ENCODE measurements at places on chromosomes 7 and 10.

DNA sequence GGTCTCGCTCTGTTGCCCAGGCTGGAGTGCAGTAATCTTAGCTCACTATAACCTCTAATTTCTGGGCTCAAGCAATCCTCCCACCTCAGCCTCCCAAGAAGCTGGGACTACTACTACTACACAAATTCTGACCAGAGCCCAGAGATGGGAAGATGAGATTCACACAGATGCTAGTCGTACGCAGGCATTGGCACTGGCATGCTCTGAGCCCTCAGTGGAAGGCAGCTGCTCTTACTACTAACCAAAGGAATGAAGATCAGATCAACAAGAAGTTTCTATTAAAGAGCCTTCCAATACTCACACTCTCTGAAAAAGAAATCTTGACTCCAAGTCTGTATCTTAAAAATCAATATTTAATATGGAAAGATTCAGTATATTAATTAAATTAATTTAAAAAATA, 10.7 kb downstream of the GDF2 start:
- DNase-seq, result no peak

GRCh38 chr10:123879606-123880257, 11.9 kb downstream of the CPXM2 start:
- no peak for DNase-seq

DNA sequence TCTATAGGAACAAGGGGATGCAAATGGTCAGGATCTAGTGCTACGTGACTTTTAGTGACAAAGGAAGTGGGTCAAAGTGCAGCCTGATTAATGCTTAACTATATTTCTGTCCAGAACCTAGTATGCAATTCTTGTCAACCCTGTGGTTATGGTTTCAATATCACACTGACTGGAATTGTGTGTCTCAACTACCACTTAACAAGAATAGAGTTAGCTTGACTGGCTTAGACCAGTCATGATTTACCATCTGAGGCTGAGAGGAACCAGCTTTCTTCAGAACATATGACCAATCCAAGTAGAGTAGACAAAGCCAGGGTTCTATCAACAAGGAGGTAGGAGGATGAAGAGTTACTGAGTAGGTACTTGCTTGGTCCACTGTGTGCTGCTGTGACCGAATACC, 54.4 kb downstream of the MYPN start:
- DNase-seq, result no peak

GRCh38 chr7:29346231-29346978, 151.8 kb downstream of the CHN2 start:
- DNase-seq, result no peak

- DNase-seq, result no peak
Measured at GRCh38 chr10:113137941-113138685, 188.1 kb downstream of the TCF7L2 start.

GRCh38 chr10:130631142-130632096, 495.2 kb downstream of the GLRX3 start:
- DNase-seq, result peak; percentile 10

DNA sequence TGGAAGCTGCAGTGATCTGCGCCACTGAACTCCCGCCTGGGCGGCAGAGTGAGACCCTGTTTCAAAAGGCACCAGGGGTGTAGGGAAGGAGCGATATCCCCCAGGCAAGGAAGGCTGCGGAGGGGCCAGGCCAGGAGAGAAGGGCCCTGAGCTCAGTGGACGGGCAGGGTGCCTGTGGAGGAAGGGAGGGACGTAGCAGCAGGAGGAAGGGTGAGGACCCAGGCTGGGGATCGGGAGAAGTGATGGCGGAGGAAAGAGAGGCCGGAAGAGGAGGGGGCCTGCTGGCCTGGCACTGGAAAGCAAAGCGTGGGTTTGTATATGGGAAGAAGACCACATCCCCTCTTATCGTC, 45.6 kb downstream of the ALOX5 start:
- no peak for DNase-seq

DNA sequence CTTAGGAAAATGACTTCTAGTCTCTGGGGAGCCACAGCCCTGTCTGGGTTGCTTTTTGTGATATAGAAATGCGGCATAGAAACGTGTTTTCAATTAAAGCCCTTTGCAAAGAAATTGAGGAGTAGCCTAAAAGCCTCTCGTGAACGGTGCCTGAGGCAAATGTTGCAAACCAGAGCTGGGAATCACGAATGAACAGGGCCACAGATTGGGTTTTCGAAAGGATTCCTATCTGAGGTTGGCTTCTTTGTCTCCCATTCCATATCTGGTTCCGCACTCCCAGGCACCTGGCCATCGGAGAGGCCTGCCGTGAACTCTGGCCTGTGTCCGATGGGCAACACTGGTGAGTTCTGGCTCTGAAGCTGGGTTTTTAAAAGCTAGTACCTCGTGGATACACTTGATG, 221.6 kb downstream of the TCF7L2 start:
- no peak for DNase-seq

DNA sequence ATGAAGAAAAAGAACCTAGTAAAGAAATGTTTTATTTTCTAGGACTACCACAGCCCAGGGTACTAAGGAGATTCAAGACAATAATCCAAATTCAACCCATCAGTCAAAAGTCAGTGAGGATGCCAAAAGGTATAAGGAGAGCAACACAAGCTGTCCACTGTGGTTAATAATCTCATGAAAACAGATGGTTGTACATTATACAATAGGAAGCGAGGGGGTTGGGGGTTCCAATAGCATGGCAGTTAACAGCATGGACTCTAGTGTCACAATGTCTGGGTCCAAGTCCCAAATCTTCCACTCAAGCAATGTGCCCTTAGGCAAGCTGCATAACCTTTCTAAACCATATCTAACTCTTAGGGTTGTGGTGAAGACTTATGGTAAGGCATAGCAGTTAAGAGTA, 35.1 kb downstream of the BRAF start:
- no peak for DNase-seq

GRCh38 chr10:26554246-26554645, 116.1 kb downstream of the APBB1IP start:
- no peak for DNase-seq

GRCh38 chr7:31476073-31476745, 37.7 kb upstream of the ITPRID1 start:
- DNase-seq, result no peak

DNA sequence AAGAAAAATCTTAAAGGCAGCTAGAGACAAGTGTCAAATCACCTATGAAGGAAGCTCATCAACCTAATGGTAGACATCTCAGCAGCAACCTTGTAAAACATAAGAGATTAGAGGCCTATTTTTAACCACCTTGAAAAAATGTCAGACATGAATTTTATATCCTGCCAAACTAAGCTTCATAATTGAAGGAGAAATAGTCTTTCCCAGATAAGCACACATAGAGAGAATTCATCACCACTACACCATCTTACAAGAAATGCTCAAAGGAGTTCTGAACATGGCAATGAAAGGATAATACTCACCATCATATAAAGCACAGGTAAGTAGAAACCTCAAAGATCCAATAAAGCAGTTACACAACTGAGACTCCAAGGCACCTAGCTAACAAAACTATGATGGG, 156.5 kb downstream of the ZEB1 start:
- DNase-seq, result no peak

GRCh38 chr10:62374862-62375710, 917 bp downstream of the ZNF365 start:
- DNase-seq, result no peak

DNA sequence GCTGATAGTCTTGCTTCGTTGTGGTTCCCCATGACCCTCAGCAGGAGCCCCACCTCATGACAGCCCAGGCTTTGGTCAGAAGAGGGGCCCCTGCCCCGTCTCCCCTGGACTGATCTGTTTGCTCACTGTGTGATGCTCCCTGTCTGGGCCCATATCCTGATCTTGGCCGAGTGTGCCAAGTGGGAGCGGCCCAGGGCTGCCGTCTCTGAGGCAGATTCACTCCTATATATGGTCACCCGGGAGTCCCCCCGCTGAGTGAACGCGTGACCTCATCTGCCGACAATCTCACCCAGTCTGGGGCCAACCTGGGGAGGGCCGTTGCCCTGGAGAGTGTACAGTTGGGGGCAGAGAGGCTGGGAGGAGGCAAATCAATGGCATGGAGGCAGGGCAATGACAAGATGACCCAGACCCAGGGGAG, 34.5 kb downstream of the PPIF start:
- DNase-seq, result peak; percentile 51

DNA sequence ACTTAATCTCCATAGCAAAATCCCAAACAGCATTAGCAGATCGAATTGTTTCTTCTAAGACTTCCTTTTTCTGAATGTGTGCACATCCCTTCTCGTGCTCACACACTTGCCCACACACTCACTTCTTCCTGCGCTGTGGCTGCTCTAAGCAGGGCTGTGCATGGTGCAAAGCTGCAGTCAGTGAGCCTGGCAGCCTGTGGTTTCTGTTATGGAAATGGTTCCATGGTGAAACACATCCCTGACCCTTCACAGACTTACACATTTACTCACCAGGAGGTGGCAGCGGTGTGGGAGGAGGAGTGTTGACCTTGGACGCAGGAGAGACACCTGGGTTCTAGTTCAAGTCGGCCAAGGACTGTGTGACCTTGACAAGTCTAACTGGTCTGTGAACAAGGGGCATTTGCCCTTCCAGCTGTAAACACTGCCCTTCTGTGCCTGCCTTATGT, 24.9 kb downstream of the MTURN start:
- no peak for DNase-seq

- DNase-seq, result peak; percentile 25
Measured at GRCh38 chr7:19982841-19983835, 209.7 kb upstream of the TMEM196 start.

DNA sequence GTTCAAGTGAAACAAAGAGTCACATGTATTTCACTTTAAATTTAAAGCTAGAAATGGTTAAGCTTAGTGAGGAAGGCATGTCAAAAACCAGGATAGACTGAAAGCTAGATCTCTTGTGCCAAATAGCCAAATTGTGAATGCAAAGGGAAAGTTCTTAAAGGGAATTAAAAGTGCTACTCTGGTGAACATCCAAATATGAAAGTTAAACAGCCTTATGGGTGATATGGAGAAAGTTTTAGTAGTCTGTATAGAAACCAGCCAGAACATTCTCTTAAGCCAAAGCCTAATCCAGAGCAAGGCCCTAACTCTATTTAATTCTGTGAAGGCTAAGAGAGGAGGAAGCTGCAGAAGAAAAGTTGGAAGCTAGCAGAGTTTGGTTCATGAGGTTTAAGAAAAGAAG, 47.1 kb downstream of the MXI1 start:
- no peak for DNase-seq

DNA sequence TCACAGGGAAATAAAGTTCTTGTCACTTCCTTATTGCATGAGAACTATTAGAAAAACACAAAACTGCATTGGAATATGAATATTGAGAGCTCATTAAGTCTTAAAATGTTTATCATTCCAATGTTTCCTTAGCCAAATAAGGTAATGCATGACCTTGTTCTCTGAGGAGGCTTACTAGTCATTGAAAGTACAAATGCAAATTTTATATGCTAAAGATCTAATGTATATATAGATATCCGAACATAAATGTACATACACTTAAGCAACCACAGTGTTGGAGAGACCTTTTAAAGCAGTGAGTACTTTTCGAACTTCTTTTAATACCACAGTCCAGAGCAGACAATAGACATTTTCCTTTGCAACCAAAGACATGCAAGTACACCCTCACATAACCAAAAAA, 96.1 kb downstream of the RELN start:
- DNase-seq, result no peak

DNA sequence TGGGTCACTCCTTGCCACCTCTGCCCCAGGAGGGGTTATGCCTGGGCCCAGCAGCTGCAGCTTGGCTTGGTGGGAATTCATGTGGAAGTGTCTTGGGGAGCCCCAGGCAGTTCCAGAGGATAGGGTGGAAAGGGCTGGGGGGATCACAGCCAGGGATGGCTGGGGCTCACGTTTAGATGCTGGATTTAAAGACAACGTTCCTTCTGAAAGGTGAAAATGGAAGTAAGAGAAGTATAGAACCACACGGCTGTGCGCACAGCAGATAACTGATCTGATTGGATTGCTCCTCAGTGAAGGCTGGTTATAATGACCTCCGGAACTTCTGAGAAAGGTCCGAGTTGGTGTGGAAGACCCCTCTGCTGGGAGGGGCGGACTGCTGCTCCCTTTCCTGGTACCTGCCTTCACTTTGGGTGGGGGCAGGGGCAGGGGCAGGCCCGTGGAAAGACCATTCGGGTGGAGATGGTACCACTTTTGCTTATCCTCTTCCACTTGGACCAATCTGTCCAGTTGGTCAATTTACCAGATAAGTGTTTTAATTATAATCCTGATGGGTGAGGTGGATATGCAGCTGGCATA, 7.9 kb upstream of the MYL7 start:
- DNase-seq, result no peak

DNA sequence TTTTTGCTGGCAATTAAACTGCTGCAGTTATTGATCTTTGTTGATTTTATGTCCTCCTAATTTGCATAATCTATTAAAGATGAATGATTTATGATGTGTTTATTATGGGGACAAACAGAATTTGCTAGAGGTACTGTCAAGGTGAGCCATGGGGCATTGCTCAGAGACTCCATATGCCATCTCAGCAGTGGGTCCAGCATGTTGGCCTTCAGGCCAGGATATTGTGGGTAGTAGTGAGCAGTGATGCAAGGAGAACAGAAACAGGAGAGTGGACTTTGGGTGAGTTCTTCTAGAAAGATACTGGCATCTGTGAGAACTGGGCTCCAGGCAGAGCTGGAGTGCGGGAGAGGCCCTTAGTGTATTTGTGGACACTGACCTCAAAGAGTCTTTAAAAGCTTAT, 65.9 kb downstream of the PAX2 start:
- DNase-seq, result no peak

GRCh38 chr7:39414224-39415035, 151.8 kb upstream of the YAE1 start:
- peak; percentile 7 for DNase-seq

DNA sequence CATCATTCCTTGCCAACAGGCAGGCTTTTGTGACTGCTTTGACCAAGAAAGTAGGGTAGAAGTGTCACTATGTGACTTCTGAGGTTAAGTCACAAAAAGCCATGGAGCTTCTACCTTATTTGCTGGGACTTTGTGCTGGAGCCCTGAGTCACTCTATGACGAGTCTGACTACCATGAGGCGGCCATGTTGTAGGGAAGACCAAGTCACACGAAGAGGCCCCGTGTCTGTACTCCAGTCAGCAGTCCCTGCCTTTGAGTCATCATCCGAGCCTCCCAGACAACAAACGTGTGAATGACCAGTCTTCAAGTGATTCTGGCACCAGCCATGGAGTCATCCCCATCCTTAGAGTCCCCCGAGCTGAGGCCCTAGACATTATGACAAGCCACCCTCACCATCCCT, 3.5 kb upstream of the MYL10 start:
- no peak for DNase-seq

GRCh38 chr7:27704422-27705199, 35.4 kb upstream of the TAX1BP1 start:
- no peak for DNase-seq

DNA sequence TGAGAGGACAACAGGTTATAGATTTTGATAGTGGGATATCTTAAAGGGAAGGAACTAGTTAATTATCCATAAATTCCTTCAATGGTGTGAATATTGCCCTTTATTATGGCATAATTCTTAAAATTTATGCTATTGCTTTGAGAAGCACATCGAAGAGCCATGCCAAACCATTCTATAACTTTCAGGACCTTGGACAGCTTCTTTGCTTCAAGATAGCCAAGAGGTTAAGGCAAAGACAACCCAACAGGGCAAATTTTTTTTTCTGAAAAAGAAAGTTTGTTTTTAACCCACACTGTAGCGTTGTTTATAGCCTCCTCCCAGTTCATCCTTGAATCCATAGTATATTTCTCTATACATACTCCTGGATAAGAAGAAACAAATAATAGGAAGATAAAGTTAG, 103.2 kb downstream of the NRG3 start:
- no peak for DNase-seq

Measured in tibial nerve (tissue), 4 donors.